ENCODE measurements at places on chromosomes 16 and 17. TPM values are rescaled to one million over a fixed set of nuclear protein-coding genes. Genes with fewer than 3 reads are reported as not detected.

SLC35G6 gene
- not detected for total RNA-seq

DNASE1L2 gene
- total RNA-seq = 0.51 TPM

SPNS2 gene
- 0.37 TPM for total RNA-seq

HS3ST2 gene
- total RNA-seq = not detected

TUBB3 gene
- 0.40 TPM for total RNA-seq

EMP2 gene
- total RNA-seq = not detected

FLYWCH1 gene
- total RNA-seq = 26.6 TPM

AATK gene
- total RNA-seq = 0.41 TPM

KRTAP1-1 gene
- not detected for total RNA-seq

SLC7A6OS gene
- total RNA-seq = 21.7 TPM

PTGES3L gene
- 0.21 TPM for total RNA-seq

DPEP3 gene
- total RNA-seq = 0.11 TPM

YPEL2 gene
- total RNA-seq = 4.3 TPM

WNT9B gene
- total RNA-seq = not detected

NTN1 gene
- total RNA-seq = 0.71 TPM

CACNG4 gene
- not detected for total RNA-seq

HAP1 gene
- total RNA-seq = not detected

HOXB1 gene
- total RNA-seq = not detected

CASKIN1 gene
- 0.98 TPM for total RNA-seq

TPSG1 gene
- not detected for total RNA-seq

IKZF3 gene
- 37.6 TPM for total RNA-seq
